NCI-H1417 treated with DMSO at 0.1 percent for 48 hours (cell line): ENCODE measurements at places on chromosomes 7 and 10.

DNA sequence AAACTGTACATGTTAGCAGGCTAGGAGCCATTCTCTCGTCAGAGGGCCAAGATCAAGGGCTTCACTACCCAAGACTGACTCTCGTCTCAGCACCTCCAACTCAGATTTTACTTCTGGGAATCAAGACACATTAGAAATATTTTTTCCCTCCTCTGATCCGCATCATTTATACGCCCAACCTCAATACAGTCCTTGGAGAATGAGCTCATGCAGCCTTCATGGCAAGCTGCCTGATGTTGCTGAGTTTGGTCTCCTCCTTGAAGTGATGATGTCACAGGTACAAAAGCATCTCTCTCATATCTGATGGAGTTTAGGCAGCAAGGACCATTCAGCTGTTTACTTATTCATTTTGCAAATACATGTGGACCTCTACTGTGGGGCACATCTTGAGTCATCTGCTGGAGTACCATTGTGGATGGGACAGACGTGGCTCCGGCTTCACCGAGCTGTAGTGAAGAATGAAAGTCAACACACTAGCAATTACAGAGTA, 114.0 kb downstream of the BMPER start:
- no peak for DNase-seq

GRCh38 chr7:44534501-44534900, 6.6 kb downstream of the NPC1L1 start:
- DNase-seq = no peak

- no peak for DNase-seq
These were observed 78.1 kb upstream of the RHEB start for GRCh38 chr7:151597541-151598444.

- no peak for DNase-seq
These were observed 4.3 kb downstream of the MAP3K8 start for GRCh38 chr10:30438021-30438850.

GRCh38 chr10:82084496-82084895, 209.5 kb downstream of the NRG3 start:
- no peak for DNase-seq

- DNase-seq = no peak
These were observed 129.3 kb downstream of the MYOF start for GRCh38 chr10:93352638-93353383.

GRCh38 chr10:31756729-31757110, 171.9 kb downstream of the ARHGAP12 start:
- no peak for DNase-seq

DNA sequence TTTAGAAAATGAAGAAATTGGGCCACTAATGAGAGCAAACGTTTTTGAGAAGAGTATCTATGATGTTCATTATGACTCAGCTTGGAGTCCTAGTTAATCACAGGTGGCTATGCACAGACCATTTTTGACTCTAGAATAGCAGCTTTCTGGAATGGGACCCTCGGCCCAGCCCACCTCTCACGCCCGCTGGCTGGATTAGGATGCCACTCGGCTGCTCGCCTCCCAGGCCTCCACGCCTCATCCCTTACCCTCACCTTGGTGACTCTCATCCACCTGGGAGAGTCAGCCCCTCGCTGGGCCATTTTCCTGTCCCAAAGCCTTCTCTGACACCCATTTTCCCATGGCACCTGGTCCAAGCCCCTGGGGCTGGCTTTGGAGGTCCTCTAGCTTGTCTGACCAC, 173.6 kb downstream of the ADAM12 start:
- no peak for DNase-seq

- no peak for DNase-seq
These were observed 45.7 kb upstream of the NXPH1 start for GRCh38 chr7:8387551-8388256.

DNA sequence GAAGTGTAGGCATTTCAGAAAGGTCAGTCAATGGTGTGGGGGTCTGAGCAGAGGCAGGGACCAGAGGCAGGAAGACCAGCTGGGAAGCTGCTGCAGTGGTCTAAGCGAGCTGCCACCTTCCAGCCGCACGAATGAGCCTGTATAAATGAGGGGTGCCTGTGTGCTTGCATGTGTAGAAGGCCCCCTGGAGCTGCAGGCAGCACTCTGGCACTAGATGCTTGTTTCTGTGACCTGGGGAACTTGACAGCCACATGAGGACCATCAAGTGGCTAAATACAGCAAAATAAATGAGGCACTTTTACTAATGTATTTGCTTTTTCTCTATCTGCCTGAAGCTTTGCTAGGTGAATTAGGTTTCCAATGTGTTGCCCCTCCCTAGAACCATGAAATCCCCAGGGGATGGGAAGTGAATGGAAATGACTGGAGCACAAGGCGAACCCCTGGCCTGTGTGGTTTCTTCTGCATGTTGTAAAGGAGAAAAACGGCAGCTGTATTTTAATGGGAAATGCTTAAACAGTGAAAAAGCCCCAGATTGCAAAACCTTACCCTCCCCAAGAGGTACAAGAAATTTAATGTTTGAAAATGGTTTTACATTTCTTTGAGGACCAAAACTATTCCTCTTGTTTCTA, 57.7 kb downstream of the PYROXD2 start:
- DNase-seq = no peak

DNA sequence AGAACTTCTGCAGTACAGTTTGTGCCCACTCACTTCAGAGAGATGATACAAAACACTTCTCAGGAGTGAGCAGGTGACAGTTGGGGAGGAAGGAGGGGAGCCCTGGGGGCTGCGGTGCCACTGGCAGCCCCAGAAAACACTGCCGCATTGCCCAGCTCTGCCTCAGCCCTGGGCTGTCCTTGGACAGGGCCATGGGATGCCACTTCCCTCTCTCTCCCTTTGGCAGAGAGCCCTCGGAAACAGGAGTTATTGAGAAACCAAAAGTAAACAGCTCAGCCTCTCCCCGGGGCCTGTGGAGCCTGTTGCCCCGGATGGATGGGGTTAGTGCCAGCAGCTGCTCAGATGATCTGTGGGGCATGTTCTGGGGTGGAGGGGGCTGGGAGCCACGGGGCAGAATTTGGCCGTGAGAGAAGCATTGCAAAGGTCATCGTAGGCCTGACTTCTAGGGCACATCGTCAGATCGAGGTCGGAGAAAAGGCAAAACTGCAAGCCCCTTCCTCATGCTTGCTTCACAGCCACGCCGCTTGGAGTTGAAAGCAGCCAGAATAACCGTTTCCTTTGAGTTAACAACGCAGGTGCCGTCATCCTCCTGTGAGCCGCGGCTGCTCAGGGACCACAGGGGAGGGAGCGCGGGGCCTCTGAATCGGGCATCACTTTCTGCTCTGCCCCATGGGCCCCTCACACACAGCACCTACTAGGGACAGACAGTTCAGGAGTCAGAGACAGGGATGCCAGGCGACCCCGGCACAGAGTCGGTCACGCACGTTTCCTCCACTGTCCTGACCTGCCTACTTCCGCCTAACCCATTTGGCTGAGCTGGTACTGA, 256.4 kb downstream of the CAMK1D start:
- no peak for DNase-seq

- DNase-seq = no peak
These were observed 41.7 kb downstream of the CACUL1 start for GRCh38 chr10:118712930-118713634.

DNA sequence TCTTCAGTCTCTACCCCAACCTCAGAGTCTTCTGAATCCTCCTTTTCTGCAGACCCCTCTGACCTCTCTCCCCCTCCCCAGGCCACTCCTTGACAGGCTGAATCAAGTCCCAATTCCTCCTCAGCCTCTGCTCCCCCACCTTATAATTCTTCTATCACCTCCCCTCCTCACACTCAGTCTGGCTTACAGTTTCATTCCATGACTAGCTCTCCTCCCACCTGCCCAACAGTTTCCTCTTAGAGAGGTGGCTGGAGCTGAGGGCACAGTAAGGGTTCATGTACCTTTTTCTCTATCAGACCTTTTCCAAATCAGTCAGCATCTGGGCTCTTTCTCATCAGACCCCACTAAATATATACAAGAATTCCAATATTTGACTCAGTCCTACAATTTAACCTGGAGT, 14.6 kb upstream of the LRRC61 start:
- DNase-seq = no peak

GRCh38 chr7:69561266-69561960, 36.9 kb upstream of the AUTS2 start:
- DNase-seq = no peak

DNA sequence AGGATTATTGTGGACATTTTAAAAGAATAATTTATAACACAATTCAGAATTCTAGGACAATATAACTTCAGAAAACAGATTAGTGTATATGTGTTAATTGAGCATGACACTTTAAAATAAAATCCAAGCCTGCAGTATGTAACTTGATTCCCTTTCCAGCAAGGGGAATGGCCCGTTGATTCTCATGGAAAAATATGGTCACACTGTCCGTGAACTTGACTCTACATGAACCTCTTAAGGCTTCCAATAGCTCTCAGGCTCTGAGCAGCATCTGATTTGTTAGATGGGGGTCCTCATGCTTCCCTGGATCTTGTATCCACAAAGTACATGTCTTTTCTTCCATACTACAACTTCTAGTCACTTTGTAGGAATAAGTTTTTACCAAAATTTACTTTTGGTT, 85.5 kb upstream of the AKR1E2 start:
- DNase-seq = no peak

- no peak for DNase-seq
These were observed 235.2 kb downstream of the MALRD1 start for GRCh38 chr10:19283786-19284185.

DNA sequence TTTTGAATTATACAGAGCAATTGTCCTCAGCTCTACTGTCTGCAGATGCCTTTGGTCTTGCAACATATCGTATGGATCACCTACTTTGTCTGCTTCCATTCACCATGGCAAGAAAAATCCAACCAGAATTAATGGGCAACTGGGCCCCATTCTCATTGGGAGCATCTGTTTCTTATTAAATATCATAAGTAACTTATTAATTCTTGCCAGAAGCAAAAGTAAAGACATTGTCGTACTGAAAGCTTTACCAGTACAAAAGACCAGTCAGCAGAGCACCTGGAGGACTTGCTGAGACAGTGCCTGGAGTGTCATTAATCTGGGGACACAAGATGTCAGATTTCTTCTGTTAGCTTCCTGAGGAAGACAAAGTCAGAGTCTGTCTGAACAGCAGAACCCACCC, 404.5 kb downstream of the INHBA start:
- no peak for DNase-seq

GRCh38 chr7:83455612-83456011, 193.3 kb downstream of the SEMA3E start:
- DNase-seq = no peak

DNA sequence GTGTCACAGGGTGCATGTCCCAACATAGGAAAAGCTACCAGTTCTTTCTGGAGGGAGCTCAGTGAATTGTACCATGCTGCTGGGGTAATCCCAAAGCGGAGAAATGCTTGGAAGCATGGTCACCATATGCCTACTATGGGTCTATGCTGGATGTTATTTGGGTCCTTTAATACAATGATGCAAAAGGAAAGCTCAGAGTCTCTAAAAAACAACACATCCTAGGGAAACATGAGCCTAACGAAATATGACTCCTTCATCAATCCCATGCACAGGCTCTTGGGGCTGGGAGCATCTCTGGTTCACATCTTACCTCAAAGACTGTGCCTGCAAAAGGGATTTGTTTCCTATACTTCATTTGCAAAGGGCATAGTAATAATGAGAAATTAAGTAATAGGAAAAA, 65.2 kb downstream of the CUBN start:
- DNase-seq = no peak

DNA sequence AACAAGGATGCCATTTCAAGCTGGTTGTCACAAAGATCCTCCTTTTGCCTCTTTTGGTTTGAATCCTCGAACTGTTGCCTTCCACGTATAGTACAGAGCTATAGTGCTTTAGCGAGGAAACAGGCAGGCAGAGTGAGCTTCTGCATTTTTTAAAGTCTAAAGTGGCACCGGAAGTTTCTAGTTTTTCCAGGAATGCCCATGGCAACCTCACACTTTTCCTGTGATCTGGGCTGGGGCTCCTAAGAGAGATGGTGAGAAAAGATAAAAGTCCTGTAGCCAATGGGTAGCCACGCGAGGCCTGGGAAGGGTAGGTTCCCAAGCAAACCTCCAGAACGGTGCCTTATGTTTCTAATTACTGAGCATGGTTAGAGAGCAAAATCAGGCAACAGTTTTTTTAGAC, 76.7 kb downstream of the CALD1 start:
- DNase-seq = no peak

DNA sequence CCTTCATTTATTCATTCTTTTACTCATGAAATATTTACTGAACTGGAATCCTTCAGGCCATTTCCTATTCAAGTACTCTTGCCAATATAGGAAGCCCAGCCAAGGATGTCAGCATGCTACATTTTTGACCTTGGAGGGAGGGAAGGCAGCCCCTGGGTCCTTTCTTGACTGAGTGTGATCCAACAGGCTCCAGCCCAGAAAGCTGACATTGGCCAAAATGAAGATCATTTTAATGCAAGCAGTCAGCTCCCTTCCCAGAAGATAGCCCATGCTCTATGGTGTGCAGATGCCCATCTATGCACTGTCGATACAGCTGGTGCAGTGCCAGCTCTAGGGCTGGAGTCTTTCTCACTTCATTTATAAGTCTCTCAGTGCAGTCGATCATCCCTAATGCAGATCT, 646.0 kb downstream of the KCNMA1 start:
- no peak for DNase-seq

DNA sequence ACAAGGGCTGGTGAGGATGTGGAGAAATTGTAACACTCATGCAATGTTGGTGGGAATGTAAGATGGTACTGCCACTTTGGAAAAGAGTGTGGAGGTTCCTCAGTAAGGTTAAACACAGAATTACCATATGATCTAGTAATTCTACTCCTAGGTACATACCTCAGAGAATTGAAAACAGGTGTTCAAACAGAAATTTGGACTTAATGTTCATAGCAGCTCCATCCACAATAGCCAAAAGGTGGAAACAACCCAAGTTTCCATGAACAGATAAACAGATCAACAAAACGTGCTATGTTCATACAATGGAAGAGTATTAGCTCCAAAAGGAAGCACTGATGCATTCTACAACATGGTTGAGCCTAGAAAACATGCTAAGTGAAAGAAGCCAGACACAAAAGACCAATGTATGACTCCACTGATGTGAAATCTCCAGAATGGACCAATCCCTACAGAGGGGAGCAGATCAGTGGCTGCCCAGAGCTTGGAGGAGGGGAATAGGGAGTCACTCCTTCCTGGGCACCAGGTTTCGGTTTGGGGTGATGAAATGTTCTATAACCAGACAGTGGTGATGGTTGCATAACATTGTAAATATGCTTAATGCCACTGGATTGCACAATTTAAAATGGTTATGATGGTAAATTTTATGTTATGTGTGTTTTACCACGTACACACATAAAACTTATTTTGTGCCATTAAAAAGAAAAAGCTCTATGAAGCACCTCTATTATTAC, 5.7 kb upstream of the WDR86 start:
- DNase-seq = no peak

- DNase-seq = no peak
These were observed 149.2 kb upstream of the GHITM start for GRCh38 chr10:83990126-83990525.

DNA sequence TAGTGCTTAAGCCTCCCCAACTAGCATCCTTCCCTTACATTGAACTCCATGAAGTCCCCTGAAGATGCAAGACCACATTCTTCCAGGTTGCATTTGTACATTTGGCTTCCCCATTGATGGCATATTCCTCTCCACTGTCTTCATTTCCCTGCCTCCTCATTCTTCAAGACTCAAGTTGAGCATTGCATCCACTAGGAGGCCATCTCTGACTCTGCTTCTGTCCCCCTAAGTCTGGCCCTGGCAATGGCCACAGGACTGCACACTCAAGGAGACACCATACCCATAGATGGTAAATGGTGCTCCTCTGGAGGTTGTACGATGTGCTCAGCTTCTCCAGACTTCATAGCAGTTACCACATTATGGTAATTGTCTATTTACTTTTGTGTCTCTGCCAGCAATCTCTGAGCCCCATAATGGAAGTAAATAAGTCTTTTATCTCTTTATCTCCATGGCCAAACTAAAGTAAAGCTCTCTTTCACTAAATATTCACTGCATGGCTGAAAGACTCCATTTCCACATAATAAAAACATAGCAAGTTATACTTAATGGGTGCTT, 112.6 kb downstream of the PTPRZ1 start:
- DNase-seq = no peak
